IMR-90 (cell line): ENCODE measurements at places on chromosomes 4 and X.
A peak's percentile ranks its signal among the peaks of the same experiment; 100 is the strongest.

- no peak for DNase-seq
Observed at GRCh38 chrX:154329294-154329693, 33.7 kb downstream of the TKTL1 start.

- peak; percentile 31 for DNase-seq
Observed at GRCh38 chr4:151808120-151808529, 47.3 kb upstream of the GATB start.

- peak; percentile 12 for DNase-seq
Observed at GRCh38 chrX:119266364-119266995, 30.4 kb downstream of the PGRMC1 start.

- no peak for DNase-seq
Observed at GRCh38 chr4:150591904-150592303, 10.0 kb downstream of the MAB21L2 start.

DNA sequence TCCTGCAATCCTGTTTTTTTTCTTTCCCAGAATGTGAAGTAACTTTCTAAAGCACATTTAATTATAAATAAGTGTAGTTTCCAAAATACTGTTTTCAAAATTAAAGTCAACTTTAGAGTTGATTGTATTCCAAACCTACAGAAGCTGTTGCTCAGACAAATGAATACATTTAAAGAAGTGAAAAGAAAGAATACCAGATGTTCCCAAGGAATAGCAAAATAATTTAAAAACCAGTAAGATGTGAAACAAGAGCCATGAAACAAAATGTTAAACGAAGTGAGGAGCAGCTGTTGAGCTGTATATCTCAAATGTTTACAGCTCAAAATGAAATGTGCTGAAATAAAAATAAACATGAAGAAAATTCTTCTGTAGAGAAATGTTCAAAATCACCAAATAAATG is 627.4 kb upstream of the NDST4 start:
- DNase-seq = no peak

DNA sequence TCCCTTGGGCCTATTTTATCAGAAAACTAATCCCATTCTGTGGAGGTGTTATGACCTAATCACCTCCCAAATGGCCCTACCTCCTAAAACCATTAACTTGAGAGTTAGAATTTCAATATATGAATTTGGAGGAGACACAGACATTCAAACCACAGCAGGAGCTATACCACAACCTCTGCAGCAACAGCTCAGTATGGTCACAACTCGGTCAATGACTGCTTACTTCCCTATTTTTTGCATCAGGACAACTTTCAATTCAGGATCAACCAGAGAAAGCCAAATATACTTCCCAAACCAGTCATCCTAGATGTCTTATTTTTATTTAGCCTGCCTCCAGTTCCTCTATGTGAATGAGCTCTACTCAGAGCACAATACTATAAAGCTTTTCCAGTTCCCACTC is 11.3 kb upstream of the SMARCA5 start:
- no peak for DNase-seq

GRCh38 chr4:146506272-146506671 is 15.5 kb downstream of the SLC10A7 start:
- DNase-seq = no peak

GRCh38 chr4:97153042-97153441 is 990.2 kb downstream of the STPG2 start:
- no peak for DNase-seq

DNA sequence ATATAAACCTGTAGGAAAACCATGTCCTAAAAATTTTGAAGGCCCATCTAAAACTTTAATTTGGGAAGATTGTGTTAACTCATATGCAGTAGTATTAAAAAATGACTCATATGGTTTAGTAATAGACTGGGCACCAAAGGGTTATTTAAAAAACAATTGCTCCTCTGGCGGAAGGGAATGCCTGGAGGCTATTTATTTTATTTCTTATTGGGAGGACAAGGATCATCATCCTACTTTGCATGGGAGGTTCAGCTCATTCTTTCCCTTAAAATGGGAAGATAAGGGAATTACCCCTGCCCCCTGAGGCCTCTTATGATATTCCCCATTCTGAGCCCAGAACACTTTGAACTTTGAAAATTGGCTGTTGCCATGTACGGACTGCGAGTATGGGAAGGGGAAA is 29.7 kb upstream of the MGST2 start:
- DNase-seq = no peak

GRCh38 chrX:115486510-115486909 is 74.5 kb upstream of the PLS3 start:
- DNase-seq = no peak

GRCh38 chrX:112844250-112844649 is 3.6 kb upstream of the AMOT start:
- DNase-seq = peak; percentile 50
